K562 (cell line): ENCODE measurements at places on chromosomes 3 and 15.

DNA sequence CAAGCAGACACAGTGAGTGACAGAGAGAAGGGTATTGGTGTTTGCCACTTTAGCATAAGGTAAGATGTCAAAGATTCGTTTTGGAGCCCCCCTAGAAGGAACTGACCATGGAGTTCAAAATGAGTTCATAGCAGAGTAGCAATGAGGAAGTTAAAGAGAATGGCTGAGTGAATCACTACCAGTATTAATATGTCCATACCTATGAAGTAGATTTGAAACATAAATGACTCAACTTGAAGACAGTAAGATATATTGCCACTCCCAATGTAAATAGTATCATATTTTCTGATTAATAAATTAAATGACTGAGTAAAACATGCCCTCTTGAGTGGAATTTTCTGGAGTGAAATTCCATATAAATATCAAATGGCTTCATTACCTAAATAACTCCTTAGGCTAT lies 675.1 kb downstream of the NLGN1 start:
- no peak for DNase-seq

DNA sequence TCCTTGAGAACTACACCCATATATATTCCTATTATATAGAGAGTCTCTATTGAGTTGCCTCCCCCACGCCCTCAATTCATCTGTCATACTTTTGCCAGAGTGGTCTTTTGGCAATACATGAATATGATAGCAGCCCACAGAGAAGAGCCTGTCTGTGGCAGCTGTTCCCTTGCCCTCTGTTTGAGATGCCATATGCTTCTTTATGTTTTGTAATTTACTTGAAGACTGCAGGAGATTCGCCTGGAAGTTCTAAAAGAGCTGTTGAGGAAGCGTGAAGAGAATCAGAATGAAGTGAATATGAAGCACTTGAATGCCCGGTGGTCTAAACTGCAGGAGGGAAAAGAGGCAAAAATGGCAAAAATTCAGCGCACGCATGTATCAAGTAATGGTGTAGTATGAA lies 27.2 kb downstream of the CFAP91 start:
- no peak for DNase-seq

DNA sequence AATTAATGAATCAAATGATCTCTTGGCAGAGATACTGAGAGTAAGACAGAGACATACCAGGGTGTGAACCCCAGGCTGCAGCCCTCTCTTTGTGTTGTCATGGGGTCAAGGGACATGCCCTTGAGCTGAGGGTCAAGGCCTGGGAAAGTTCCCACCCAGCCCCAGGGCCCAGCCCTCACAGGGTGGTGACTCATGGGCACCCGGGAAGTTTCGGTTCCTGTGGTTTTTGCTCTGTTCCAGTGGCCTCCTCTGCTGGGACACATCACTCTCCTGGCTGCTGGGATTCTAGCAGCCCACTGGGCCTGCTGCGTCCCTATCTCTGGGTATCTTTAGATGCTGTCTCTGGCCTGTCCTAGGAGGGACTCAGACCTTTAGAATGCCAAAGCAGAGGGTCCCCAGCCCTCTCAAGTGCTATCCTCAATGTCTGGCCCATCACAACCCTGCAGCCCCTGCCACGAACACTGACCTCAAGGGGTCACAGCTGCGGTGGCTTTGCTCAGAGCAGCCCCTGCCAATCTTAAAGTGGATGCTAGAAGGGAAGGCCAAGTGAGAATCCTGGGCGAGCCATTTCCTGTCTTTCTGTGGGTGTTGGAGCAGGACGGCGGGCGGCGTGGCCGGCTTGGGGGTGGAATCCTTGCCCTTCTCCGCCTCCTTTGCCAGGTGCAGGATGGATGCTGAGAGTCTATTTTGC lies 148.4 kb upstream of the TLE3 start:
- no peak for DNase-seq

GRCh38 chr15:72614810-72615532 lies 39.5 kb upstream of the GOLGA6B start:
- DNase-seq, result no peak

- peak; percentile 41 for DNase-seq
Observed at GRCh38 chr15:79195802-79196201, 86.7 kb upstream of the ANKRD34C start.

DNA sequence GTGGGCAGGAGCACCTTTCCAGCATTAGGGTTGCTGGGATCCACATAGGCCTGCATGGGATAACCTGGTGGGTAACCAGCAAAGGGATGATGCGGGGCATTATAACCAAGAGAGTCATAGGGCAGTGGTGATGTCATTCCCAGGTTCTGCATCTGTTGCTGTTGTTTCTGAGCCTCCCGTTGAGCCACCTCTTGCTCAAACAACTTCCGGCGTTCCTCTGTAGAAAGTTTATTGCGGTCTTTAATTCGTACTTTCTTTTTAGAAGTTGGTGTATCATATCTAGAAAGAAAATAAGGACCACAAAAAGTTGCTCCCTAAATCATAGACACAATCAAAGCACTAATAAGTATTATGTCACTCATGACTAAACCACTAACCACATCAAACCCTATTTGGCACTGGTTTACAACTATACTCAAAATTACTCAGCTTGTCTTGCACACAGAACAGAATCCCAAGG lies 77.8 kb downstream of the NBEAL2 start:
- DNase-seq, result no peak

DNA sequence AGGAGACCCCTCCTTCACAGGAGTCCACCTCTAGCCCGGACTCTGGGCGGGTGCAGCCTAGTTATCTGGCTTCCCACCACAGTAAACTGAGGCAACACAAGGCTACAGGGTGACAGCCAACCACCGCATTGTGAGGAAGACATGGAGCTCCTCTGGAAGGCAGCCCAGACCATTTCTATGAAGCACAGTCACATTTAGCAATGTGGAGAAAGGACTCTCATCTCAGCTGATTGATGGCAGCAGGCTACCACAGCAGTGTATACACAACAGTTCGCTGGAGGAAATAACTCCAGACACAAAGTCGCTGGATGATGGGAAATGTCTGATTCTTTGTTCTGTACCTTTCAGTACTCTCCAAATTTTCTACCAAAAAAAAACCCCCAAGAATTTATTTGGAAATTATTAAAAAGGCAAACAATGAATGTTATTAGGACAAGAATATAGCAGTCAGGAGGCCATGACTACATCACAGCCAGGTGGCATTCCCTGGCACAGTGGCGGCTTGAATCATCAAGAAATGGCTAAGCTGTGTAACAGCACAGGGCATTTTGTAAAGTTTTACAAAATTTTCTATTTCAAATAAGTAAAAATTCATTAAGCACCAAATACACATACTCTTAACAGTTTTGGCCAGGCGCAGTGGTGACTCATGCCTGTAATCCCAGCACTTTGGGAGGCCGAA lies 40.1 kb downstream of the FAN1 start:
- DNase-seq, result no peak

GRCh38 chr3:17733768-17734167 lies 8.7 kb downstream of the TBC1D5 start:
- no peak for DNase-seq

GRCh38 chr3:67118635-67119034 lies 120.5 kb downstream of the KBTBD8 start:
- DNase-seq, result no peak

- no peak for DNase-seq
Observed at GRCh38 chr15:49313650-49314049, 109.4 kb upstream of the FGF7 start.

GRCh38 chr3:51270559-51270958 lies 114.5 kb upstream of the MANF start:
- DNase-seq, result no peak

DNA sequence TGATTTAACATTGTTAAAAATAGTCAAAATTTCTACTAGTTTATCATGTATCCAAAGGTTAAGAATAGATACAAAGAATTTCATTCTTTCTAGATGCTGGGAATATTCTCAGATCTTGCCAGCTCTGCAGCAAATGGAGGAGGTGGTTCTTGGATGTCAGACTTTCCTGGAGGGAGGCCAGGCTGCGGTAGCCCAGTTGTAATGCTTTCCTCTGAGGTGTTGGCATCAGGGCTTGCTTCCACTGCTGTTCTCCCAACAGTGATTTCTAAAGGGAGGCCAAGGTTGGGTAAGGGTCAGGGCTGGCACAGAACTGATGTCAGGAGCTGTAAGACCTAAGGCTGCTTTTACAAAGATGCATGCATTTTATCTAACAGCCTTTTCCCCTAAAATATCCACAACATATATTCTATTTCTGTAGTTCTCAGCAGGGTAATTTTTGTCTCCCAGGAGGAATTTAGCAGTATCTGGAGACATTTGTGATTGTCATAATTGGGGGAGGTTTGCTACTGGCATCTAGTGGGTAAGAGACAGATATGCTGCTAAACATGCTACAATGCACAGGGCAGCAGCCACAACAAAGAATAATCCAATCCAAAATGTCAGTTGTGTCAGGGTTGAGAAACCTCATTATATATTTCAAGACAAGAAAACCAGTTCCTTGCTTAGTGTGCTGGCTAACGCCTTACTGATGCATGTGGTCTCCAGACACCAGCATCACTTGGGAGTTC lies 42.0 kb upstream of the SPTSSB start:
- no peak for DNase-seq

GRCh38 chr15:57586661-57587424 lies 4.9 kb upstream of the MYZAP start:
- no peak for DNase-seq

GRCh38 chr15:101481381-101481705 lies 8.2 kb downstream of the PCSK6 start:
- no peak for DNase-seq

DNA sequence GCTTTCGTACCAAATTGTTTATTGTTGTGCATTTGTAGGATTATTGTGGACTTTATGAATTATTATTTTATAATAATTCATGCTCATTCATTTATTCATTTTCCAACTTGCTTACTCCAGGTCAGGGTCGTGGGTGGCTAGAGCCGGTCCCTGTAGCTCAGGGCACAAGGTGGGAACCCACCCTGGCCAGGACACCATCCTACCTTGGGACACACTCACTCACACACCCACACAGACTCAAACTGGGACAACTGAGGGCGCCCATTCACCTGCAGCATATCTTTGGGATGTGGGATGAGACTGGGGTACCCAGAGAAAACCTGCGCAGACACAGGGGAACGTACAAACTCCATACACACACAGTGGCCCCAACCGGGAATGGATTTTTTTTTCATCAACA lies 40.6 kb downstream of the SSUH2 start:
- no peak for DNase-seq

- no peak for DNase-seq
Observed at GRCh38 chr3:165884518-165884917, 47.3 kb upstream of the BCHE start.

- DNase-seq, result no peak
Observed at GRCh38 chr15:91752081-91752785, 101.3 kb upstream of the SLCO3A1 start.
